Ecto neural progenitor cell (in vitro differentiated cells): ENCODE measurements at places on chromosomes 12 and 14.

DNA sequence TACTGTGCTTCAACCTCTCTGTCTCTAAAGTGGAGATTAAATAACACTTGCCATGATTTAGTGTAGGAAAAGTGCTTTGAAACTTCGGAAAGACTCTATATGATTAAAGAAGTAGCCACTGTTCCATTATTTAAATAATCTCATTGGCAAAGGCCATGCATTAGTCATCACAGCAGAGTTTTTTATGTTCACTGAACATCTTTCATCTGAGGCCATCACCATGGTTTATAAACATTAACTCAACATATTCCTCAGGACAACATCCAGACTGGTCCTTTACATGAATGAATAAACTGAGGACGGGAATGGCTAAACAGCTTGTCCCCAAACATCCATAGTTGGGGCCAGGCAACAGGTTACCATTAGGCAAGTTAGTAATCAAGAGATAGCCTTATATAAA lies 124.6 kb upstream of the FRMD6 start:
- DNase-seq = no peak

DNA sequence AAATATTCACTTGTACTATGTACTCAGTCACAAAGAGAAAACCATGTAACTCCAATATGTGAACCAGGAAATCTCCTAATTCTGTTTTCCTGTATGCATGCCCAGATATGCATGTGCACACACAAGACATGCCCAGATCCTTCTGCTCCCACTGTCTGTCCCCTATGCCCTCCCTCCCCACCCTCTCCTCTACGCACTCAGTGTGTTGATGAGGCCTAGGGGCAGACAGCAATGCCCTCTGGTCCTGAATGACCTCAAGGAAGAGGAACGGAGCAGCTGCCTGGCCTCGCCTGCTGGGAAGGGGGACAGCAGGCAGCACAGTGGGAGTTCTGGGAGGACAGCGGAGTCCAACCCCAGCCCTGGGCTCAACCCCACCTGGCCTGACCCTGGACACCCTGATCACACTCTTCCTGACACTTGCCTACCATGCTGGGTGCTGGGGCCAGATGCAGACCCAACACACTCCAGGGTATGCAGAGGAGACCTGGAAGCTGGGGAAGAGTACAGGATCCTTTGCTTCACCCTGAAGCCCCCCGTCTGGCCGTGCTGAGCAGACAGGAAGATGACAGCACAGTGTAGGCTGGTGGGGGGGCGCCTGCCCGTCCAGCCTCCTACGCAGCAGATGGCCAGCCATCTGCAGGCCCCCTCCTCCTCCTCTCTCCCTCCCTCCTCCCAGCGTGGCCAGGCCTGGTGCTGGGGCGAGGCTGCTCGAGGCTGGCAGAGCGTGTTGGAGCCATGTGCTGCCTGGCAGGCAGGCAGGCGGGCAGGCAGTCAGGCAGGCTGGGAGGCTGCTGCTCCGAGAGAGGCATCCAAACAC lies 106.6 kb upstream of the NCOR2 start:
- DNase-seq = no peak

- DNase-seq = no peak
Observed at GRCh38 chr12:111482462-111482861, 76.7 kb downstream of the SH2B3 start.

DNA sequence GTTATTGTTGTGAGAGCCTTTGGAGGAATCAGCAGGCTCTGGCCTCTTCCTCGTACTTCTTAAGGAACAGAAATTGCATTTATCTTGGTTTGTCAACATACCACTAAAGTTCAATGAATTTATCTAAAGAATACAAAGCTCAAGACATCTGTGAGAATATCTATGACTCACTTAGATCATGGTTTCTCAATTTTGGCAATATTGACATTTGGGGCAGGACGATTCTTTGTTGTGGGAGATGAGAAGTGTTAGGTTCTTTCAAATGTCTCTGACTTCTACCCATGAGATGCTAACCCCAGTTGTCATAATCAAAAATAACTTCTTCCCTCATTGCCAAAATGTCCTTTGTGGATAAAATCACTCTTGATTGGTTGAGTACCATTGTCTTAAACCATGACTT lies 1190.3 kb downstream of the GALC start:
- no peak for DNase-seq

DNA sequence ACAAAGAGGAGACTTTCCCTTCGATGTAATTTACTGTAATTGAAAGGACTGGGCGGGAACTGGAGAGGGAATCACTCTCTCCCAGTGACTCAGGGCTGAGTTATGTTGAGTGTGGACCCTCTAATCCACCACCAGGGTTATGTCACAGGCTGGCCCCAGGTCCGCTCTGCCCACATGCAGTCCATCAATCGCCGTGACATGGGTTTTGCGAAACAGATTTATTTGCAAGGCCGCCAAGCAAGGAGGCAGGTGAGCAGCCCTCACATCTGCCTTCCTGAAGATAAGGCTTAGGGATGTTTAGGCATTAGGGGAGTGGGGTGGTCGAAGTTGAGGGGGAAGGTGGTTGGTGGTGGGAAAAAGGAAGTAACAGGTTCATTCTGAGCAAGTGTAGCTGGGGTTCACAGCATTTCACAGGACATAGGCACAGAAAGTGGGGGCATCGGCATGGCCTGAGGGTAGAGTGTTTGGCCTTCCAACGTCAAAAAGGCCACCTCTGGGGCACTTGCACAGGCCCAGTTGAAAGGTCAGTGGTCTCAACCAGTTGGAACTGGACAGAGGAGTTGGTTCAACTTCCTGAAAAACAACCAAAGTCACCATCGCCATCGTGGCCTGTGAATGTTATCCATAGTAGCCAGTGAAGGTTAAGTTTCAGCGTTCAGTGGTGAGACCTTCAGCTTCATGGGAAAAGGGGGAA lies 66.9 kb downstream of the DNAH10 start:
- DNase-seq = no peak

DNA sequence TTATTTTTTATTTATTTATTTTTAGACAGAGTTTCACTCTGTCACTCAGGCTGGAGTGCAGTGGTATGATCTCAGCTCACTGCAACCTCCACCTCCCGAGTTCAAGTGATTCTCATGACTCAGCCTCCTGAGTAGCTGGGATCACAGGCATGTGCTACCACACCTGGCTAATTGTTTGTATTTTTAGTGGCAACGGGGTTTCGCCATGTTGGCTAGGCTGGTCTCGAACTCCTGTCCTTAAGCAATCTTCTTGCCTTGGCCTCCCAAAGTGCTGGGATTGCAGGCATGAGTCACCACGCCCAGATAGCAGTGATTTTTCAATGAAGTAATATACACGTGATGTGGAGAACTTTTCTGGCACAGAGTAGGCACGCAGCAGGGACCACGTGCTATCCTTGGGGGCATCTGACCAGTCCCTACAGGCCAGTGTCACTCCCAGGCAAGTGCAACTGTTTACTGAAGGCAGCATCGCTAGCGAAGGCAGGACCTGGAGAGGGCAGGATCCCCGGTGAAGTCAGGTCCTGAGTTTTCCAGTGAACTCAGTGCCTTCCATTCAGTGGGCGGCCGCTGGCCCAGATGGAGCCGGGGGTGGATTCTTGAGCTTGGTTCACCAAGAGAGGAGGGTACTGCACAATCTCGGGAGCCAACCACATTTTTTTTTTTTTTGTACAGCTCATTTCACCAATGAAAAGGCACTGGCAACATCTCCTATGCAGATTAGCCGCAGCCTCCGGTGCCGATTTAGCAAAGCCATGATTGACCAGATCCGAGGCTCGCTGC lies 11.1 kb upstream of the CLMN start:
- no peak for DNase-seq

GRCh38 chr12:17456486-17456885 lies 633.5 kb downstream of the RERGL start:
- DNase-seq = no peak

DNA sequence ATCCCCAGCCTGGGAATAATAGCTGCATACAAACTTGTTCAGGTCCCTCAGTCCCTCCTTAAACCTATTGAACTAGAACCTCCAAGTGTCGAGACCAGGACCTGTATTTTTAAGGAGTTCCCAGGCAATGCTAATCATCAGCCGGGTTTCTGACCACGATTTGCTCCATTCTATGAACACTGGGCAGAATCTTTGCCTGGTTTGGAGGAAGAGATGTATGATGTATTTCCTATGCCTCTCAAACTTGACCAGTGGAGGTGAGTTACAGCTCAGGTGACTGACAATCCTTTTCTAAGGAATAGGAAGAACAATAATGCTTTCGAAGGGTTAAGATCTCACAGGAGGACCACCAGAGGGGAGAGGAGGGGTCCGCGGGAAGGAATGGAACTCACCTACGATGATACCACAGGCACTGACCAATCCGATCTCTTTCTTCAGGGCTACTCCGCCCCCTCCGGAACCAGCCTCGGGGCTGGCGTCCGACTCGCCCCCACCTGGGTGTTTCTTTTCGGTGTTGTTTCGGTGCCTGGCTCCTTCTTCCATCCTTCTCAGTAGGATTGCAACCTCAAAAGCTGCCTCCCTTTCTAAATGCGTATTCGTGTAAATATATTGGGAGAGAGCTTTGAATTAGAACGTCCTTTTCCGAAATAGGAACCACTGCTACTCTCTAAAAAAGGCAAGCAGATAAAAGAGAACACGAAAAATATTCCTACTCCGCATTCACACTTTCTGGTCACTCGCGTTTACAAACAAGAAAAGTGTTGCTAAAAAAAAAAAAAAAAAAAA lies 895 bp downstream of the SLC7A8 start:
- peak; percentile 80 for DNase-seq

DNA sequence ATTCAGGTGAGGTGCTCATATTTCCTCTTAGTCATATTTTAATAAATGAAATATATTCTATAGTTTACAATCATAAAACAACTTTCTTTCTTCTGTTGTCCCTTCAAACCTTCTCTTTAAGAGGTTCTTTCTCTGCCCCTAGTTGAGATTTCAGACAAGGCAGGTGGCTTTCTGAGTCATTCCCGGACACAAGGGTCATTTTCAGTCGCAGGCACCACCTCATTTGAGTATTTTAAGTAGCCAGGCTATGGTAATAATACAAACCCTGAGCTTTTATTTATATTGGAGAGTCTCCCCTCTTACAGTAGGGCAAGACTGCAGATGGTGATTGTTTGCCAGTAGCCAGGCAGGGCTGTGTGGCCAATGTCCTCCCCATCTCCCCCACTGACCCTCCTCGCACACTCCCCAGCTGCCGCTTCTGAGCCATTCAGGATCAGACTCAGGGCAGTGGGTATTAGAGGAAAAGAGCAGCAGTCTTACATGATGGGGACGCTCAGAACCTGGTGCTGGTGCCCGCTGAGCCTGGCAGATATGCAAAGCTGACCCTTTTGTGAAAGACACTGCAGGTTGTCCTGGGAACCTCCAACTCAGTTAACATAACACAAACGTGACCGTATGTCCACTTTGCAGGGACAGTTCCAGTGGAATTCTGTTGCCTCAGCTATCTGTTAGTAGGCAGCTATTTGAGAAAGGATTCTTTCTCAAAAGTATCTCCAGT lies 101.1 kb upstream of the BCL2L14 start:
- DNase-seq = no peak

- DNase-seq = no peak
Observed at GRCh38 chr14:36339816-36340215, 19.4 kb upstream of the MBIP start.

GRCh38 chr12:76909290-76909689 lies 30.5 kb upstream of the CSRP2 start:
- no peak for DNase-seq

- DNase-seq = no peak
Observed at GRCh38 chr12:116727261-116727660, 10.6 kb downstream of the SPRING1 start.

GRCh38 chr14:87996291-87996592 lies 3.3 kb upstream of the GALC start:
- DNase-seq = no peak

DNA sequence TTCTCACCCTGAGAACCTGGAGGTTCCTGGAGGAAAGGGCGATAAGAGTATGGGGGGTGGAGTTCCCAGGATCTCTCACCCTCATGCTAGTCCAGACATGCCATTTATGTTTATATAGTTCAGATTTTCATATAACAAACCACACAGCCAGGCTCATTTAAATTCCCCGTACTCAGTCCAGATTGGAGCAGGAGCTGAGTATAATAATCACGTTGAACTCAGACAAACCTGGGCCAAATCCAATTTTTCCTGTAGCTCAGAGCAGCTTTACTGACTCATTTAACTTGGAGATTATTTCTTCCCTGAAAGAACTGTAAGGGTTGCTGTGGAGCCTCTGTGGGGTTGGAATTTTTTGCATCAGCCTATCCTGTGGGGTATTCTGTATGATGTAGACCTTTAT lies 660.8 kb downstream of the TMEM121 start:
- no peak for DNase-seq

DNA sequence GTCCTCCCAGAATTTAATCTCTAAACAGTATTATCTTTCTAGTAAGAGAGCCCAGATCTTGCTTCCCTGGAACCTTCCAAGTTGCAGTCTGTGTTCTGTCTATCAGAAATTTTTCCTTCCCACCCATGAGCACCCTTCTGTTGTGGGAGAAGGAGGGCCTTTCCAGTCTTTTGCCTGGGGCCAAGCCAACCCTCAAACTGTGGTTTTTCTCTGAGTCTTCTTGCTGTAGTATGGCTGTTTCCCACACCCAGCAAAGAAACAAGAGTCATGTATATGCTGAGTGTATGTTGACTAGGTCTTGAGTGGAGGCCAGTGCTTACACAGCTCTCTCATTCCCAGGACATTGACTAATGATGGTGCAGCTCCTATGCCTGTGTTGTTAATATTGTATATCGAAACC lies 104.5 kb downstream of the TGFB3 start:
- DNase-seq = no peak

- DNase-seq = peak; percentile 43
Observed at GRCh38 chr12:104769144-104769561, 188.9 kb downstream of the SLC41A2 start.

DNA sequence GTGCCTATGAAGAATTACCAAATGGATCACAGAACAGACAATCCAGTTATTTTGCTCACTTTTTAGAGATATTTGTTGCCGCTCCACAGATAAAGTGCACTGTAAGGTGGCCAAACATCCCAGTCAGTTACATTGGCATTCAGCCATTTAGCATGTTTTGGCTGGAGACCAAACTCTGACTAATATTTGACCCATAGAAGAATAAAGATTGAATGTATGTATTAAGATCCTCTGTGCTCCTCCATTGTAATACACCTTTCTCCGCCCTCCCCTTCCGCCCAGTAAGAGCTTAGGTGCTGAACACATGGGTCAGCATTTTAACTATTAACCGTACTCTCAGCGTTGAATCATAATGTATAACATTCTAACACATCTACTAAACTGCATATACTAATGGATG lies 163.4 kb downstream of the ANO6 start:
- no peak for DNase-seq

DNA sequence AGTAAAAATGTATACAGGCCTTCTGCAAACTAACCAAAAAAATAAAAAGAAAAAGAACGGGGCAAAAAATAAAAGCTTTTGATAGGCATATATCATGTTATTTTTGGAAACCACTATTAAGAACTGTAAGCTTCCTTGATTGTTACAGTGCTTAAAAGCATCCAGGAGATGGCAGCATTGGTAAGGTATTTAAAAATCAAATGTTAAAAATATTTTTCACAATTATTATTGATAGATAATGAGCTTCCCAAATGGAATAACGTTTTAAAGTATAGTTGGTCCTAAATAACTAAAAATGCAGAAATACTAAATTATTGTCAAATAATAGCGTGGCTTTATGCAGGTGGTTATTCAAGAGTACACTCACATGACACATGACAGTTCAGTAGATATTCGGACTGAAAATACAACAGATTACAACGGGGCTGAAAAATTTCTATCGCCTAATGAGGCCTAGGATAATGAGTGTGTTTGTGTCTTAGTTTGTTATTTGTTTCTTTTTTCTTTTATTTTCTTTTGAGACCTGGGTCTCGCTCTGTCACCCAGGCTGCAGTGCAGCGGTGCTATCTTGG lies 127.2 kb upstream of the ATF7IP start:
- DNase-seq = no peak
